ENCODE measurements at places on chromosomes 11 and 22. TPM values are rescaled to one million over a fixed set of nuclear protein-coding genes. Genes with fewer than 3 reads are reported as not detected.

Gene SERHL2
- polyA plus RNA-seq: 19.8 TPM

Gene CCDC116
- not detected for polyA plus RNA-seq

Gene CALCA
- not detected for polyA plus RNA-seq

Gene OR9I1
- polyA plus RNA-seq: not detected

Gene EP300
- polyA plus RNA-seq: 9.7 TPM

Gene TBX1
- polyA plus RNA-seq: not detected

Gene TRIM49D1
- not detected for polyA plus RNA-seq

Gene NCR3LG1
- polyA plus RNA-seq: 0.45 TPM

Gene GAB4
- polyA plus RNA-seq: not detected

Gene RRP8
- polyA plus RNA-seq: 2.5 TPM

Gene PATE2
- polyA plus RNA-seq: not detected

Gene TAF10
- 88.1 TPM for polyA plus RNA-seq

All from Purkinje cell (primary cell).